Suprapubic skin (tissue), 4 donors: ENCODE measurements at places on chromosomes 4 and X. TPM values are rescaled to one million over a fixed set of nuclear protein-coding genes. Genes with fewer than 3 reads are reported as not detected.

The AMTN gene
- 0.83 TPM for total RNA-seq

The LDB2 gene
- total RNA-seq = 11.7 TPM

The RAB40AL gene
- not detected for total RNA-seq

The TMEM144 gene
- 9.3 TPM for total RNA-seq

The UVSSA gene
- total RNA-seq = 23.9 TPM
